ENCODE measurements at places on chromosomes 13 and 19.

DNA sequence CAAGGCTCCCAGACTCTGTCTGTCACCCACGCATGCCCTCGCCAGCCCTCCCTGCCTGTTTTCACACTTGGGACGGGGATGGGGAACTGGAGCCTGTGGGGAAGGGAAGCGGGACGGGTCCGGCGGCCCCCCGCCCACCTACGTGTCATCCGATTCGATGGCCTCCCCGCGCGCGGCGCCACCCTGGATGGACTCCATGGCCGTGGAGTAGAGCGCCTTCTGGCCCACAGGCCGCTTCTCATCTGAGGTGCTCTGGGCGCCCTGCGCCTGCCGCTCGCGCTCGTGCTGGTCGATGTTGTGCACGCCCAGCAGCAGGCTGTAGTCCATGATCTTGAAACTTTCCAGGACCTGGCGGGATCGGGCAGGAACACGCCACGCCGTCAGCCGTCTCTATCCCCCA, 25.1 kb upstream of the CACTIN start:
- DNase-seq = no peak

DNA sequence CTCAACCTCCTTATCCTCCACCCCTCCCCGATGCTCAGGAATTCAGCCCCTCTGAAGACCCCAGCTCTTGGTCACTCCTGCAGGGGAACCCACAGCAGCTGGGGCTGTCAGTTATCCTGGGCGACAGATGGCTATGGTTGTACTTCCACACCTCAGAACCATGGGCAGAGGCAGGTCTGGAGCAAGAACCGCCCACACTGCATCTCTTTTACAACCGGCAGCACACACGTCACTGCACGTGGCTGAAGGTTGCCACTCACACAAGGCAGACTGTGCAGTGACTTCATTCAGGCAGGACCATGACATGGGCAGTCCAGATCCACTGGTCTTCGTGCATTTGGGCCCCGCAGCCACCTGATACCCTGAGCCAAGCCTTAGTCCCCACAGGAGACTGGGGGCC, 21.5 kb upstream of the SDHAF1 start:
- no peak for DNase-seq

GRCh38 chr13:39448834-39449233, 154.2 kb downstream of the LHFPL6 start:
- DNase-seq = no peak

DNA sequence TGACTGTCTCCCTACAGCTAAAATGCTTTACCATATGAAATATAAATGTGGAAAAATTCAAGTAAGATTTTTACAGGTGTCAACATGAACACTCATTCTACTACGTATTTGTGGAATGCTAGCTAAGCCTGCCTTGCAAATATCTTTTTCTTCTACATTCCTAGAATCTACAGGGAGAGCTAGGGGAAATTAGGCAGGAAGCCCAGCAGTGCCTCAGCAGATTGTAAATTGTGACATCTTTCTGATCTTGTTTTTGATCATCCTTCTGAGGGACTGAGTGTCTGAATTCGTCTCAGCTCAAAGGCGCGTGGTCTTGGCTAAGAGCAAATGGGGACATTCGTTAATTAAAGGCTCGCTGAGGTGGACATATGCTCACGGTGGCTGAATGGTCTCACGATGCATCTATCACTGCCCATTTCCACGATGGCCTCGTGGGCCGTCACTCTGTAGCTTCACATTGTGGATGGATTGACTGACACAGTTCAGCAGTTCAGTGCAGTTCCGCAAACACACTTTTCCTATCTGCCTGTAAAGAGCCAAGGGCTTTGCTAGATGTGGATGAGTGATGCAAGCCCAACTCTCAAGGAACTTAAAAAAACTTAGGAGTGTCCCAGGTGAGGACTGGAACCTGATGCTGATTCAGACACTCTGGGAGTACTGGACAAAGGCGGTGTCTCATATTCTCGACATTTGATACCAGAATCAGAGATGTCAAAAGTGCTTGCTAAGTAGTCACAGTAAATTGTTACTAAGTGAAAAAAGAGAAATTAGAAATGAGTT, 562.5 kb downstream of the EFNB2 start:
- no peak for DNase-seq
